NCI-H2029 (cell line): ENCODE measurements at places on chromosomes 4 and X.

GRCh38 chrX:24890677-24891076 is 125.1 kb downstream of the ARX start:
- DNase-seq = no peak

GRCh38 chr4:56757821-56758411 is 63.6 kb downstream of the SPINK2 start:
- no peak for DNase-seq

GRCh38 chr4:26822546-26822945 is 38.1 kb upstream of the STIM2 start:
- DNase-seq = no peak

DNA sequence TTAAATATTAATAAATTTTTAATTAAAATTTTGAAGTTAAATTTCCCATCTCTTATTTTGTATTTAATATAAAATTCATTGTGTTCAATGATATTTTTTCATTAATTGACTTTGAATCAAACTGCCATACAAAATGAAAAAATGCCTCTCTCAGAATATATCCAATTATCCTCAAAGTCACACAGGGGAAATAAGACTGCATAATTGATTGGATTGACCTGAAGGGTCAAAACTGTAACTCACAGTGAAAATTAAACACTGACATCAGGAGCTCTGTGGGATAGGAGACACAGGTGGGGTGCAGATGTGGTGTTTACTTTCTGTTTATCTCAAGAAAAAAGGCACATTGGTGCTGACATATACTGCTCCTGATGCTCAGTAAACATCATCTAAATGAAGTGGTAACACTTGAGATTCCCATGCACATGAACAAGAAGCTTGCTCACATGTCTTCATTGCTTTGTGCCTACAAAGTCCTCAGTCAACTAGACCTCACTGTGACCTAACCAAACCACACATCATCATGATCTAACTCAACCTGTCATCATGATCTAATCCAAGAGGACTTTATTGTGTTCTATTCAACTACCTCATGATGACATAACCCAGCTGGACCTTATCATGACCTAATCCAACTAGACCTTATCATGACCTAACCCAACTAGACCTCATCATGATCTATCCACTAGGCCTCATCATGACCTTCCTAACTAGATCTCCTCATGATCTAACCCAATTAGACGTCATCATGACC is 83.7 kb downstream of the DHRSX start:
- no peak for DNase-seq

- no peak for DNase-seq
These were observed 36.9 kb upstream of the ADRA2C start for GRCh38 chr4:3729188-3729881.

DNA sequence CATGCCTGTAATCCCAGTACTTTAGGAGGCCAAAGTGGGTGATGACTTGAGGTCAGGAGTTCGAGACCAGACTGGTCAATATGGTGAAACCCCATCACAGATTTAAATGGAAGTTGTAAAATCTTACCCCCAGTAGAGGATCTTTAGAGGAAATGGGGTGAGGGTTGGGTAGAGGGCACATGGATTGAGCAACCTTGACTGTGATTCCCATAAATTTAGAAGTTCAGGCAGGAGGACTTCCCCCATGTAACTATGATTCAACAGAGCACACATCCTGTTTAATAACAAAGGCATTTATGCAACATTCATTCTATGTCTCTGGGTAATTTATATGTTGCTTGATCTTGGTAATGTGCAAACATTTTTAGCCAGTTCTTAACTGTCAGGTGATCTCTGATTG is 143.1 kb downstream of the RBM47 start:
- DNase-seq = no peak

DNA sequence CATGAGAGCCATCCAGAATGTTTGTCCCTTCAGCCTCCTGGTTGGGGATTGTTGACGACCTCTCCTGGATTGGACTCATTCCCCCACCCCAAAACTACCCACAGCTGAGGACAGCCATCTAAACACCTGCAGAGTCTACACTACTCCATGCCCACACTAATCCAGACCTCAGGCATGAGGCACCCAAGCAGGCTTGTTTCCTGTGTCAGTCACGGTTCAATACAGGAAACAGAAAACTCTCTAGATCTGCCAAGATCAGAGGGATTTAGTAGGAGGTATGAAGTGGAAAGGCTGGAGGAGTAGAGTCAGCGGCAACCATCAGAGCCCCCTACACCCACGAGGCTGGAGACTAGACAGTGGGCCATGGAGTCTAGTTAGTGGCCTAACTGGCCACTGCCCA is 37.7 kb downstream of the HAND2 start:
- DNase-seq = no peak

DNA sequence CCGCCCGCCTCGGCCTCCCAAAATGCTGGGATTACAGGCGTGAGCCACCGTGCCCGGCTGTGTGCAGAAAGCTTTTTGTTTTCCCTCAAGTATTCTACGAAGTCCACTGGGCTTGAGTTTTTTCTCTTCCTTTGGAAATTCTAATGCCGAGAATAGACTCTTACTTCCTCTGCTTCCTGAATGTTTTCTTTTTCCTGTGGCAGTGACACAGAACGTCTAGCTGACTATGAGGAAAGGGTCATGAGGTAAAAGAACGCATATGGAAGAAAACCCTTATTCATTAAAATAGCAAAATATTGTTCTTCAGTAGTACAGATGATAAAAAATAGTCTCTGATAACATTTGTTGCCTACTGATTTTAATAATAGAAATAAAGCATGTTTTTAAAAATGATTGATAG is 4.9 kb upstream of the SLC25A4 start:
- DNase-seq = no peak

GRCh38 chrX:20029728-20030127 is 38.9 kb upstream of the BCLAF3 start:
- DNase-seq = no peak

GRCh38 chr4:145320294-145320693 is 139.9 kb upstream of the OTUD4 start:
- DNase-seq = no peak

DNA sequence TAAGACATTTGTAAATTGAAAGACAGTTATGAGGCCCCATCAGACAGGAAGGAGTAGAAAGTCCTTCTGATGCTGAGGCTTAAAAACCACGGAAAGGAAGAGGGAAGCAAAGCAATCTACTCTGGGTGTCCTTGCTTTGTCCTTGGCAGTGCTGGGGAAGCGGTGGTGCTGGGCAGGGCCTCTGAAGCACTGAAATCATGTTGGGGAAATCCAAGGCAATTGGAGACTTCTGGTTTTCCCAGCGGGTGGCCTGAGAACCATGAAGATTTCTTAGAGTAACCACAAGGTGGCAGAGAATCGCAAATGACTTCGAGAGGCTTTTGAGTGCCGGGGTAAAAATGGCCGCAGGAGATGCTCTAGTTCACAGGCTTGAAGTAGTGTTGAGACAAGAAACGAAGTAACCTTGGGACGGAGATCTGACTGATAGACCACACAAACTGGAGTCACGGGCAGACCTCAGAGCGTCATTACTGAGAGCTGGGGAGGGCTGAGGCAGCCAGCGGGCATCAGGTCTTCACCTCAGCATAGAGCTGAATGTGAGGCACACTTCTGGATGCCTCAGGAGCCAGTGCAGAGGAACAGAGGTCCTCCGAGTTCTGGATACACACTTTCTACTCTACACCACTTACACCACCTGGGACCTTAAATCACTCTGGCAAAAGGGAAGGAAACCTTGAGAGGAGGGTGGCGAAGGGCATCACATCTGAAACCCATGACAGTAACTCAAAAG is 130.7 kb upstream of the GPRIN3 start:
- no peak for DNase-seq

DNA sequence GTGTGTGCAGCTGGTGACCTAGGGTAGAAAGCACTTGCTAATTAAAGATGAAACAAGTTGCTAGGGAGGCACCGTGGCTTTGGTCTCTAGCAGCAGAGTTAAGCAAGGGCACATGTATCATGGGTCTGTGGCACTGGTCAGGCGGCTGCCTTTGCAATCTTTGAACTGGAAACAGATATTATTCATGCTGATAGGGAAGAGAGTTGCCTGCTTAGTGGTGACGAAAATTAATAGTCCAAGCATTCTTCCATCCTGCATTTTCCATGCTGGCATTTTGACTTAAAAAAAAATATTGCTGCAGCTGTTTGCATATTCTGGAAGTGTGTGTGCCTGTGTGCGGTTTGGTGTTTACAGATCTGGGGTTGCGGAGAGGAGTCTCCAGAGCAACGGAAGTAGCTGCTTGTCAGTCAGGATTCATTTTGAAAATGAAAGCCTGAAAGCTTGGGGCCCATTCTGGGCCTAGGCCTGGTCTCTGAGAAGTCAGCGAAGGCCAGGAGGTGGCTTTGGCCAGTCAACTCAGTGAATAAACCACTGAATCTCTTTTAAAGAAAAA is 2.3 kb upstream of the SOWAHD start:
- no peak for DNase-seq

DNA sequence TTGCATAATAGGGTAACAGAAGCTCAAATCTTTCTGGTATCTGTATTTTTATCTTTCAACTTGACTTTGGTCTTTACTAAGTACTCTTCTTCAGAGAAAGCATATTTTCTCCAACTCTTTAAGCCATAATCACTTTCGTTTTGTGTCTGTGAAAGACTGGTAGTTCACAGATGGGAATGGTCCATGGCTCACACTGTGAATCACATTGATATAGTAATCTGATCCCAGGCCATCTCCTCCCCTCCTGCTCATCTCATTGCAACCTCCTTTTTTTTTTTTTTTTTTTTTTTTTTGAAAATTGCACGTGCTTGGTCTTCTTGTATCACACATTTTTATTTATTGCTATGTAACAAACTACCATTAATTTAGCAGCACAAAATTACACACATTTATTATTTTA is 694.5 kb upstream of the SLIT2 start:
- no peak for DNase-seq

DNA sequence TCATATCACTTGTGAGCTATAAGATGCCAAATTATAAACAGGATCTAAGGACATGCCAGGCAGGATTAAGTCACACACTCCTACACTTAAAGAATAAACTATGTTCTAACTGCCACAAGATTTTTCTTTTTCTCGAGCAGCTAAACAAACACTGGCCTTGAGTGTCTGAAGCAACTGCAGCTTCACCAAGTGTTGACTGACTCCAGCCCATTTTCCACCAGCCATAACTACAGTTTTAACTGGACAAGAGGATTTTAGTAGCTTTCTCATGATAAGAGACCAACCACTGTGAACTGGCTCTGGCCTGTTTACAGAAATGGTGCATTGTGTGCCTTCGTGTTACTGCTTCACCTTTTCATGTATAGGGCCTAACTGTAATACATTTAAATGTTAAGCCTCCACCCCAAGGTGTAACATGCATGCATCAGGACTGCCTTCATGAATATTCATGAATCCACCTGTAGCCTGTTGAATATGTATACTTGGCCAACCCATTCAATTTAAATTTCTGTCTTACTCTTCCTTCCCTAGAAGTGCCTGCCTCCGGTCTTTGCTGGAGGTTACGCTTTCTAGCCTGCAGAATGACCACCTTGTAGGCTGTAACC is 10.8 kb downstream of the UCP1 start:
- DNase-seq = no peak

GRCh38 chr4:188082796-188083195 is 26.6 kb downstream of the TRIML2 start:
- DNase-seq = no peak

- DNase-seq = no peak
These were observed 681.4 kb downstream of the GABRG1 start for GRCh38 chr4:45442466-45442865.

DNA sequence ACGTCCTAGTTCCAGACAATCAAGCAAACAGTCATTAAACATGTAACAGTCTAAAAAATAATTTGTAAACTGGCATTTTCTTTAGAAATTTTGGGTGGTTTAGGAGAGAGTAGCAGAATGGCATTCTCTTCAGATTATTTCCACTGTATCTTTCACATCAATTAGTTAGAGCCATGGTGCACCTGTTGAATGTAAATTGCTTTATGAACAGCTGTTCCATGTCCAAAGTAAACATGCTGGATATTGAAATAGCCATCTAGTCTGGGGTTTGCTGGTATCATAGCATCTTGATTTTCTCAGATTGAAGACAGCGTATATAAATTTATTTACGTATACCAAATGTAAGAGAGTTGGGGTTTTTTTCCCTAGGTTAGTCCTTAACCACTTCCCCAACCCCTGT is 143.6 kb downstream of the RCHY1 start:
- no peak for DNase-seq

DNA sequence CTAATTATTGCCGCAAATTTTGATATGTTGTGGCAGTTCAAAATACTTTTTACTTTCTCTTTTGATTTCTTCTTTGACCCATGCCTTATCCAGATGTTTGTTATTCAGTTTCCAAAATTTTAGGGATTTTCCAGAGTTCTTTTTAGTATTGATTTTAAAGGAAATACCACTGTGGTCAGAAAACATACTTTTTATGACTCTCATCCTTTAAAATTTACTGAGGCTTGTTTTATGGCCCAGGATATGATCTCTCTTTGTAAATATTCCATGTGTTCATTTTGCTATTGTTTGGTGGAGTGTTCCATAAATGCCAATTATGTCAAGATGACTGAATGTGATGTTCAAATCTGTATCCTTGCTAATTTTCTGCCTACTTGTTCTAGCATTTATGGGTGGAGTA is 272.3 kb upstream of the DIPK2B start:
- DNase-seq = no peak

DNA sequence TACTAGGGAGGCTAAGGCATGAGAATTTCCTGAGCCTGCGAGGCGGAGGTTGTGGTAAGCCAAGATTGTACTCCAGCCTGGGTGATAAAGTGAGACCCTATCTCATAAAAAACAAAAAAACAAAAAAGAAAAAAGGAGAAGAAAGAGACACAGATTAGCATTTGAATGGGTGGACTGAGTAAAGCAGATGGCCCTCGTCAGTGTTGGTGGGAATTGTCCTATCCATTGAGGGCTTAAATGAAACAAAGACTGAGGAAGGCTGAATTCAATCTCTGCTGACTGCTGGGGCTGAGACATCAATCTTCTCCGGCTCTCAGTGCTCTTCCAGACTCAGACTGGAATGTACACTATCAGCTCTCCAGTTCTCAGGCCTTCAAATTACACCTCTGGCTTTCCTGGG is 136.8 kb downstream of the SLC7A11 start:
- no peak for DNase-seq

GRCh38 chr4:10526429-10527222 is 69.4 kb upstream of the ZNF518B start:
- no peak for DNase-seq

GRCh38 chr4:96955226-96955625 is 1115.3 kb downstream of the PDHA2 start:
- no peak for DNase-seq

- no peak for DNase-seq
These were observed 158.0 kb downstream of the SH2D1A start for GRCh38 chrX:124504111-124504983.

GRCh38 chr4:80155316-80155982 is 41.9 kb upstream of the PRDM8 start:
- no peak for DNase-seq

GRCh38 chr4:7581477-7581876 is 146.7 kb upstream of the PSAPL1 start:
- no peak for DNase-seq

DNA sequence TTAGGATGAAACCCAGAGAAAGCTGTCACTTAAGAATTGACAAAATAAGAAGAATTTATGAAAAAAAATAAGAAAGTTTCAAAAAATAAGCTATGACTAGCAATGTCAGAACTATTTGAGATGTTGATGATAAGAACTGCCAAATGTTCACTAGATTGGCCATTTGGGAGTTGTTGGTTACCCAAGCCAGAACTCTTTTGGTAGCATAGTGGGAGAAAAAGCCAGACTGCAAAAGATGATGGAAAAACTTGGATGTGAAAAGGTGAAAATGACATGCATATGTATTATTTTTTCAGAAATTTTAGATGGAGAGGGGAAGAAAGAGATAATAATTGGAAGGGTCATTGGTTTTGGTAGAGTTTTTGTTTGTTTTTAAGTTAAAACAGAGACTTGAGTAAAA is 397.2 kb upstream of the ATOH1 start:
- no peak for DNase-seq

- no peak for DNase-seq
These were observed 13.2 kb upstream of the SH3TC1 start for GRCh38 chr4:8185930-8186329.
